ENCODE measurements at places on chromosomes 13 and 19.

DNA sequence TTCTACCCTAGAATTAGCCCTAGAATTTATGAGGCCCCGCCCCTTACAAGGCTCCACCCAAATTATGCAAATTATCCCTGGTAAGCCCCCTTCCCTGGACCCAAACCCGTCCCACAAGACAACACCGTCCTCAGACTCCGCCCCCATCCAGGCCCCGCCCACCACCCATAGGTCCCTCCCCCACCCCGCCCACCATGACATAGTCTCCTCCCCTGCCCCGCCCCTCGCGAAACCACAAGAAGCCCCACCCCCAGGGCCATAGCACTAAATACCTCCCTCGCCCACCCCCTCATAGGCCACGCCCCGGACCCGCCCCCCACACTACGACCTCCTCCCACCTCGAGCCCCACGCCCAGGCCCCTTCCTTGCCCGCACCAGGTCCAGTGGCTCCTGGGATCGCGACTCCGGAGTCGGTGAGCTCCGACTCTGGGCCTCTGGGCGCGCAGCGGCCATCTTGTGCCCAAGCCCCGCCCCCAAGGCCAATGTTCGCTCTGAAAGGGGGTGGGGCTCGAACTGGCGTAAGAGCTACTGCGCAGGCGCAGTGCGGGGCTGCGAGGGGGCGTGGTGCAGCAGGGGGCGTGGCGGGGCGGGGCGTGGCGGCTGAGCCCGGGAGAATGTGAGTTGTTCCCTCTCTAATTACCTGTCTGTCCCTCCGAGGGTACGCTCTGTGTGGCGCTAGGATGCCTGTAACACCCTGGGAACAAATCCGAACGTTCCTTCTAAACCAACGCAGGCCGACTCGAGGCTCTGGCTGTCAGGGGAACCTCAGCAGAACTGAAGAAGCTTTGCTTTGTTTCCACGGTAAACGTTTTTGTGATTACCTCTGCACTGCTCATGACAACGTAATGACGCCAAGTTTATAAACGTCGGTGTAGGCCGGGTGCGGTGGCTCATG, at the start of gene ZNF784:
Gene ZNF784 (minus strand): TSS at position 458 of the 895 bp plus-strand sequence. CDS start 5 bp downstream, at position 453.
- peak; percentile 88 for DNase-seq

DNA sequence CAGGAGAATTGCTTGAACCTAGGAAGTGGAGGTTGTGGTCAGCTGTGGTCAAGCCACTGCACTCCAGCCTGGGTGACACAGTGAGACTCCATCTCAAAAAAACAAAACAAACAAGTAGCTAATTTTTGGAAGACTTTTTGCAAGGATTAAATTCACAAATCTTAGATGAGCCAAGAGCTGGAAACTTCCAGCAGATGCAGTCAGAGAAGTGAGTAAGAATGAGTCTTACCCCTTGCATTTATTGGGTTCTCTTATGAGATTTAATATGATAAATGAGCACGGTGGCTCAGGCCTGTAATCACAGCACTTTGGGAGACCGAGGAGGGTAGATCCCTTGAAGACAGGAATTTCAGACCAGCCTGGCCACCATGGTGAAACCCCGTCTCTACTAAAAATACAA, 44.9 kb upstream of the NBEA start:
- no peak for DNase-seq

GRCh38 chr13:74784959-74785358, 650.8 kb upstream of the KLF12 start:
- no peak for DNase-seq

DNA sequence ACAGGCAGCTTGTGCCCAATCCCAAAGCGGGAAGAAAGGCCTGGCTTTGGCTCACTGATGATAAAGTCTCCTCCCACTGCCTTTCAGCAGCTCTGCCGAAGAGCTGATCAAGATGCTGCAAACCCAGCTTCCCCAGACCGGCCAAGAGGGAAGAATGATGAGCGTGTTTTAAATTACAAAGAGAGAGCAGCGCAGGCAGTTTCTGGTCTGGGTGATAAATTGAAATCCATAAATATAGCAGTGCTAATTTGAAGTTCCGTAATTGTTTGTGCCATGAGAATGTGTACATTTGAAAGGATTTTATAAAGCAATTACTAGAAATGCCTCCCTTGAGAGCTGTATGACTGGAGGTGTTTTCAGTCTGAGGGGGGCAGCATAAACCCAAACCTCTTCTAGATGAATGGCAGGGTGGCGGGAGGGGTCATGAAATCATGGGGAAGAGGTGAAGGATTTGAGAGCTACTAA, 171.8 kb downstream of the STK24 start:
- DNase-seq = peak; percentile 28

GRCh38 chr13:65744836-65745235, 1485.3 kb downstream of the PCDH9 start:
- DNase-seq = no peak

Measured in globus pallidus (tissue), 1 donor.